ENCODE measurements at places on chromosomes 3 and 15.

DNA sequence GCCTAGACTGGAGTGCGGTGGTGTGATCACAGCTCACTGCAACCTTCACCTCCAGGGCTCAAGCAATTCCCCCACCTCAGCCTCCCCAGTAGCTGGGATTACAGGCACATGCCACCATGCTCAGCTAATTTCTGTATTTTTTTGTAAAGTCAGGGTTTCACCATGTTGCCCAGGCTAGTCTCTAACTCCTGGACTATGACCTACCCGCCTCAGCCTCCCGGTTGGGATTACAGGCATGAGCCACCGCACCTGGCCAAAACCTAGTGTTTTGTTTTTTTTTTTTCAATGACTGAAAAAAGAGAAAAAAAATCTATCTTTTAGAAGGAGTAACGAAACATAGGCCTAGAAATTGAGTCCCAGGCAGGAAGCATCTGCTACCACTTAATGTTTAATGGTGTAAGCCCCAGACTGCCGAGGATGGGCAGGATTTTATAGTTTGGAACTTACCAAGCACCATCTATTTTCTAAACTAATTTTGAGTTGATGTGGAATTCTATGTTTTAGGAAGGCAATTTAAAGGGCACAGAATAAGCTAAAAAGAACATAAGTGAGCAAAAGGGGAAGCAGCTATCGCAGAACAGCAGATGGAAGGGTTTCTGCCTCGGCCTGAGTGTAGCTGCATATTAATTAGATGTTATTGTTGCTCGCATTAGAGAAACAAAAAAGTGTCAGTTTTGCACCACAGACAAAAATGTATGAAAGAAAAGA, 24.2 kb upstream of the CA12 start:
- H3K4me3 ChIP-seq, result no peak overlapping the region
- no peaks in the 10 kb centered on the region for H3K4me1 ChIP-seq
- no peaks in the 10 kb centered on the region for H3K27me3 ChIP-seq
- DNase-seq, result no peak
- H3K27ac ChIP-seq, result no peak overlapping the region

DNA sequence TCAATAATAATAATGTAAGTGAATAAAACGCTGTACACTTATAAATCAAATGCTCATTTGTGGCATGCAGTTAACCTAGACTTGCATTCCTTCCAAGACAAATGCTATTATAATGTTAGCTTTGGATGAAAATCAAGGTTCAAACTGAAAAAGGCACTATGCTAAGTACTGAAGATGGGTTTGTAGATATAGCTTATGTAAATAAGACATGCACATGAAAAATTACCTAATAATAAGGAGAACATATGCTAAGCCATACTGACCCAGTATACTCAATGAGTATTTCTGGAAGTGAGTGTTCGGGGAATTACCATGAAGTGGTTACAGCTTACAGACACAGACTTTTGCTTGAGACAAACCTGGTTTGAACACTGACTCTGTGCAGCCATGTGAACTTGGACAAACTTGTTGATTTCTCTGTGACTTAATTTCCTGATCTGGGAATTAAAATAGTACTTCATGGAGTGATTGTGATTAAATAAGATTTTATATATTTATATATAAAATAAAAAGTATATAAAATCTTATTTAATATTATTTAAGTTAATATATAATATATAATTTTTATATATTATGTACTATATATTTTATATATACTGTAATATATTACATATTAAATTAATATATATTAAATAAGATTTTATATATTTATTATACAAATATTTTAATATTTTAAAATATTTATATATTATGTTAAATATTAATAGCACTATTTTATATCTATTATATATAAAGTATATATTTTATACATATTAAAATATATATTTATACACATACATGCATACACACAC, 159.2 kb downstream of the ZPLD1 start:
- no peaks in the 10 kb centered on the region for H3K36me3 ChIP-seq
- H3K4me1 ChIP-seq, result no peaks in the 10 kb centered on the region
- DNase-seq, result no peak
- no peaks in the 10 kb centered on the region for H3K27me3 ChIP-seq
- H3K4me3 ChIP-seq, result no peak overlapping the region

- no peaks in the 10 kb centered on the region for H3K4me1 ChIP-seq
- no peaks in the 10 kb centered on the region for H3K27me3 ChIP-seq
- DNase-seq, result no peak
- no peaks in the 10 kb centered on the region for H3K36me3 ChIP-seq
Observed at GRCh38 chr3:52998771-52999513, 46.9 kb downstream of the SFMBT1 start.

DNA sequence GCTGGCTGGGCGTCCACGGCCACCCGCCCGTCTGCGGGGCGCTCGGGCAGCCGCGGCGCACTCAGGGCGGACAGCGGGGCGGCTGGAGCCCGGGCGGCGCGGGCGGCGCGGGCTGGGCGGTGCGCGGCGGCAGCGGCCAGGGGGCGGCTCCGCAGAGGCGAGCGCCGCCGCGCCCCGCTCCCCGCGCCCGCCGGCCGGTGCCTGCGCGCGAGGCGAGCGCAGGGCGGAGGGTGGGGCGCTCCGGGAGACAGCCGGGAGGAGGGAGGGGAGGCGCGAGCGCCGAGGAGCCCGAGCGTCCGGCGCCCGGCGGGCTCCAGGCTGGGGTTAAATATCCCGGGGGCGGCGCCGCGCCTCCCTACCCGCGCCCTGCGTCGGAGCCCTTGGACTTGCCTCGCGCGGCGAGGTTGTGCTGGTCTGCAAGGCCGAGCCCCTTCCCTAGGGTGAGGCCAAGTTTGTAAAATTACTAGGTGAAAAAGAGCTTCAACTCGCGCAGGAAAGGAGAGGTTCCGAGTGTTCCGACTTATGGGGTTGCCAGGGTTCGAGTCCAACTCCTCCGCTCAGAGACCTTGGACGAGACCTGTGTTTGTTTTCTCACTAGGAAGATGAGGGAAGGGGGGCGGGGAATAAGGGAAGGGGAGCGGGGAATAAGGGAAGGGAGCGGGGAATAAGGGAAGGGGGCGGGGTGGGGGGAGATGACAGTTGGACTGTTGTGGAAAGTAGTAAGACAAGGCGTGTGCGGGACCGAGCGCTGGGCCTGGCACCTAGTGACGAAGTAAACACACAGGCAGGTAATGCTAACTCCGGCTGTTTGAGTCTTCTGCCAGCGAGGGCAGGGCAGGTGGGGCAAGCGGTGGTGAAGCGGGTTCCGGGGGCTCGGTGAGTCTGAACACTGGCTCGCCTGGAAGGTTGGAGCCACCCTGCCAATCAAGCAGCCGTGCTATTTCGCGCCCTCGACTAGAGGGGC, at the start of gene TNFAIP8L3:
Gene TNFAIP8L3, minus strand, starts transcription at position 301 of the 964 bp plus-strand sequence. CDS start 311 bp downstream, outside the sequence.
- no peaks in the 10 kb centered on the region for H3K27me3 ChIP-seq
- H3K36me3 ChIP-seq, result no peaks in the 10 kb centered on the region
- peaks cover 27% of the 10 kb centered on the region for H3K4me1 ChIP-seq
- H3K4me3 ChIP-seq, result peak within 1 kb of the TSS; percentile 67

- DNase-seq, result no peak
- H3K27me3 ChIP-seq, result no peaks in the 10 kb centered on the region
- peak overlapping the region; percentile 81 for H3K27ac ChIP-seq
- H3K36me3 ChIP-seq, result peaks cover 5% of the 10 kb centered on the region
- peaks cover 35% of the 10 kb centered on the region for H3K4me1 ChIP-seq
Observed at GRCh38 chr3:123749711-123750110, 134.4 kb downstream of the MYLK start.

- no peaks in the 10 kb centered on the region for H3K36me3 ChIP-seq
- DNase-seq, result no peak
- no peak overlapping the region for H3K27ac ChIP-seq
- no peak overlapping the region for H3K4me3 ChIP-seq
- no peaks in the 10 kb centered on the region for H3K4me1 ChIP-seq
- H3K27me3 ChIP-seq, result no peaks in the 10 kb centered on the region
Observed at GRCh38 chr15:25972141-25972675, 109.1 kb upstream of the ATP10A start.

- peak overlapping the region; percentile 92 for H3K27ac ChIP-seq
- peaks cover 64% of the 10 kb centered on the region for H3K4me1 ChIP-seq
- no peaks in the 10 kb centered on the region for H3K36me3 ChIP-seq
- DNase-seq, result no peak
Observed at GRCh38 chr15:71333136-71333700, 217.9 kb downstream of the THSD4 start.
